ENCODE measurements at places on chromosomes 11 and 22.

DNA sequence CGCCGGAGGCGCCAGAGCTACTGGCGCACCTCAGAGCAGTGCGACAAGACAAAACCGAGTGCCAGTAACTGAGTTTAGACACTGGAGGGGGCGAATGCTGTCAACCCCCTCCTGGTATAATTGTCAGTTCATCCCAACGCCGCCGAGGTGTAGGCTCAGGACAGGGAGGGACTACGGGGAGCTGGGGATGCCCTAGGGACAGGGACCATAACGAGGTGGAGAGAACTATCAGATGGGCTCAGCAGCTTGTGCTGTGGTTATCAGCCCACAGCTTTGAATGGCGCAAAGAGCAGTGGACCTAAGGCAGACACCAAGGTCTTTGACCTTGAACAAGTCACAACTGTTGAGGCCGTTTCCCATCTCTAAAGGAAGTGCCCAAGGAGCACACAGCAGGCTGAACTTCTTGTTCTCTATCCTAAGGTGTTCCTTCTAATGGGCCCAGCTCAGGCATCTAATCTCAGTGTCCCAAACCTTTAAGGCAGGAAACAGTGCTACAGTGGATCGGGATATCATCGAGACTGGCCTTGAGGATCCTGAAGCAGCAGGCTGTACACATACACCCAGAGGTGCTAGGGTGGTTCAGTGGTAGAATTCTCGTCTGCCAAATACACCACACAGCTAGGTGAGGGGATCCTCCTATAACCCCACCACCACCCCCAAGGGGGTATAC lies 958 bp upstream of the TUT1 start:
- no peak for DNase-seq

DNA sequence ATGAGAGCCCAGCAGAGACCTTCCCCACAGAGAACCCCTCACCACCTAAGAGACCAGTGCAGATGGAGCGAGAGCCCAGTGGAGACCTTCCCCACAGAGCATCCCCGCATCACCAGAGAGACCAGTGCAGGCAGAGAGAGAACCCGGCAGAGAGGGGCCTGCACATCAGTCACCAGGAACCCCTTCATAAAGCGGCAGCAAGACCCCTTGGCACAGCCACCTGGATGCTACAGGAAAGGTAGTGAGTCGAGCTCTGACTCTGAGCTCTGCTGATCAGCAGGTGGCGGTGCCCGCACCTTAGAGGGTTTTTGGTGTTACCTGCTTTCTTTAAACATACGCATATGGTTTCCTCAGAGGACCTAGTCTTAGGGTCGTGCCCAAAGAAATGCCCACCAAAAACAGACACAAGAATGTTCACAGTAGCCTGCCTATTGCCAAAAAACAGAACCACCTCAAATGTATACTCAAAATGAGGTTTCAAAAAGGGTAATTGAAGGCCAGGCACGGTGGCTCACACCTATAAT lies 678.7 kb downstream of the BRD1 start:
- DNase-seq: no peak

- no peak for DNase-seq
These were observed 20.0 kb downstream of the FIBIN start for GRCh38 chr11:27013781-27014361.

DNA sequence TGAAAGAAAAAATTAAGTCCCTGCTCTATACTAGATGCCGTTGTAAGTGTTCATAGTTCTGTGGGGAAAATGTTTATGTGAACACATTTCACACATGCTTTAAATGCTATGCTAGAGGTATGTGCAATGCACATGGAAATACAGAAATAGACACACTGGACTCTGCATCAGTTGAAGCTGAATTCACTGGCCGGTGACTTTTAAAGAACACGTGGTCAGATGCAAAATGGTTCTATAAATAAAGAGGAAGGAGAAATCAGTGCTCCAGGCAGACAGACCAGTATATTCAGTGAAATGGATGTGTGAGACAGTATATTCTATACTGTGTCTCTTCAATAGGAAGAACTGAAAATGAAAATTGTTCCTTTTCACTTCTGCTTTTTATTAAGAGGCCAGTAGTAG lies 29.9 kb downstream of the TRPC6 start:
- no peak for DNase-seq

- DNase-seq: no peak
These were observed 788 bp downstream of the KRTAP5-10 start for GRCh38 chr11:71566081-71566620.

DNA sequence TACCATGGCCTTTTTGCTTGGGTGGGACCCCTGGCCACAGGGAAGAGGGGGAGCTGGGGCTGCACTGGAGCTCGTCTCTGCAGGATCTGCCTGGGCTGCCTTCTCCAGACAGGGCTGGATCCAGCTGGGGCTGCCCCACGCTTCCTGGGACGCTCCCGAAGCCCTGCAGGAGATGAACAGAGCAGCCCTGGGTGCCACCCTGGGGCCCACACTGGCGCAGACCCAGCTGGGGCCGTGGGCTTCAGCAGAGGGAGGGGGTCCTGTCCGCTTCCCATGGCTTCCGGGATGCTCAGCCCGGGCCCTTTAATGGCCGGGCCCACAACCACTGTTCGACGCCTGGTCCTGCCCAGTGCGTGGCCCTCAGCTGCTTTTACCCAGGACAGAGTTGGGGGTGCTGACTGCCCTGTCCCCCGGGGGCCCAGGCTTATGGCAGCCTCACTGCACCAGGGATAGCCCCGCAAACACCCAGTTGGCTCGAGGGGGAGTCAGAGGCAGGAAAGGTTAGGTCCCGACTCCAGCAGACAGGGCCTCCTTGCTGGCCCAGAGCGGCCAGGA lies 12.0 kb downstream of the TSPO start:
- no peak for DNase-seq

GRCh38 chr11:75542088-75542438 lies 16.3 kb upstream of the GDPD5 start:
- no peak for DNase-seq

DNA sequence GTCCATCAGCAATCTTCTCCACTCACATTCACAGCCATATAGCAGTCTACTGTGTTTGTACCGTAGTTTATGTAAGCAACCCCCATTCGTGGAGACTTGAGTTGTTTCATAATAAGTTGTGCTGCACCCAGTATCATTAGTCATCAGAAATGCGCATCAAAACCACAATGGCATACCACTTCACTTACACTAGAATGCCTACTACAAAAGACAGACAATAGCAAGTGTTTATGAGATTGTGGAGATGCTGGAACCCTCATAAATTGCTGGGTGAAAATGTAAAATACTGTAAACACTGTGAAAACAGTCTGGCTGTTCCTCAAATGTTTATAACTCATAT lies 133.3 kb downstream of the ATXN10 start:
- no peak for DNase-seq

DNA sequence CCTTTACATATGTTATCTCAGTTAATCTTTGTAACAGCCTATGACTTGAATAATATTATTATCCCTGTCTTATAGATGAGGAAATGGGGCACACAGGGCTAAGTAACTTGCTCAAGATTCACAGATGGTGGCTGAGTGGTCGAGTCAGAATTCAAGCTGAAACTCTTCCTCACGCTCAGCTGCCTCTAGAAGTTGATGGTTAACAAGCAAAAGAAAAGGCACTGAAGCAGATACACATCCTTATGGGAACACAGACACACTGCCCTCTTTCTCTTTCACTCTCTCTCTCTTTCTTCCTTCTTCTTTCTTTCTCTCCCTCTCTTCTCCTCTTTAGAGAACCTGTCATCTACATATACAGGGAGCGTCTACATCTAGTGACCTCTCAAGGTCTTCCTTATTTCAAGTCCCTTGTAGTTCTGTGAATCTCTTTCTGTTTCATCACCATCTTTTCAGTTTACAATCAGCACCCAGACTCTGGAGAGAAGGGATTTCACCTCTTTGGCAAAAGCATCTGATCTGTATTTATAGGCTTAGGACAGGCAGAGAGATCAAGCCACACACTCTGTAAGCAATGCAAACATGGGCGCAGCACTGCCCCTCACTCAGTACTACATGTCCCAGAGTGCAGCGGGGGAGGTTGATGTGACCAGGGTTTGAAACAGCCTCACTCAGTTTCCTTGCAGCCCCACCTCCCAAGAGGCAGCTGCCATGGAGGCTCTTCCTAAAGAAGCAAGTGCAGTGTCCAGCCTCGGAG lies 75.7 kb downstream of the GRAMD1B start:
- DNase-seq: no peak
